Stimulated activated CD4-positive, alpha-beta T cell treated with anti-CD3 and anti-CD28 coated beads, Interleukin-15, amount 100 ng/mL, for 1 hour (primary cell): ENCODE measurements at places on chromosomes 12 and 14.

- no peak for DNase-seq
These were observed 259.7 kb upstream of the DCN start for GRCh38 chr12:91441993-91442952.

GRCh38 chr12:27988594-27989233 lies 16.2 kb upstream of the PTHLH start:
- no peak for DNase-seq

- DNase-seq, result no peak
These were observed 214.6 kb downstream of the PHETA1 start for GRCh38 chr12:111154147-111154834.

GRCh38 chr12:115383668-115384067 lies 699.7 kb upstream of the TBX3 start:
- no peak for DNase-seq

DNA sequence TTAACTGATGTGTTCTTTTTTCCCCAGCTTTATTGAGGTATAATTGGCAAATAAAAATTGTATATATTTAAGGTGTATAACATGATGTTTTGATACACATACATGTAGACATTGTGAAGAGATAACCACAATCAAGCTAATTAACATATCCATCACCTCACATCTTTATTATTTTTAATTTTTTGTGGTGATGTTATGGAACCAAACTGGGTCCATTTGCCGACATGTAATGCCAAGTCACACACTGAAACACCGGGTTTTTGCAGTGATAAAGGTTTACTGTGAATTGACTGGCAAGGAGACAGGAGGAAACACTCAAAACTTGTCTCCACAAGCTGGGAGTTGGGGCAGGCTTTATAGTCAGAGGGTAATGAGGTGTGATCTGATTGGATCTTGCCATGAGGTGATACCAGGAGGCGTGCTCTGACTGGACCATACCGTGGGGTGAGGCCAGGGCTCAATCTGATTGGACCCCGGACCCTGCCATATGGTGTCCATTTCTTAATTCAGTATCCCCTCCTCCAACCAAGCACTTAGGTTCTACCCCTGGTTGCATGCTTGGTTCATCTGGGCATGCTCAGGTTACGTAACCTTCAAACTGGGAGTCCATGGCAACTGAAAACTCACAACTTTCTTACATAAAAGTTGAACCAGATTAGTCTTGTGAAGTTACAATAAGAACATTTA lies 11.8 kb upstream of the WSCD2 start:
- DNase-seq, result no peak

DNA sequence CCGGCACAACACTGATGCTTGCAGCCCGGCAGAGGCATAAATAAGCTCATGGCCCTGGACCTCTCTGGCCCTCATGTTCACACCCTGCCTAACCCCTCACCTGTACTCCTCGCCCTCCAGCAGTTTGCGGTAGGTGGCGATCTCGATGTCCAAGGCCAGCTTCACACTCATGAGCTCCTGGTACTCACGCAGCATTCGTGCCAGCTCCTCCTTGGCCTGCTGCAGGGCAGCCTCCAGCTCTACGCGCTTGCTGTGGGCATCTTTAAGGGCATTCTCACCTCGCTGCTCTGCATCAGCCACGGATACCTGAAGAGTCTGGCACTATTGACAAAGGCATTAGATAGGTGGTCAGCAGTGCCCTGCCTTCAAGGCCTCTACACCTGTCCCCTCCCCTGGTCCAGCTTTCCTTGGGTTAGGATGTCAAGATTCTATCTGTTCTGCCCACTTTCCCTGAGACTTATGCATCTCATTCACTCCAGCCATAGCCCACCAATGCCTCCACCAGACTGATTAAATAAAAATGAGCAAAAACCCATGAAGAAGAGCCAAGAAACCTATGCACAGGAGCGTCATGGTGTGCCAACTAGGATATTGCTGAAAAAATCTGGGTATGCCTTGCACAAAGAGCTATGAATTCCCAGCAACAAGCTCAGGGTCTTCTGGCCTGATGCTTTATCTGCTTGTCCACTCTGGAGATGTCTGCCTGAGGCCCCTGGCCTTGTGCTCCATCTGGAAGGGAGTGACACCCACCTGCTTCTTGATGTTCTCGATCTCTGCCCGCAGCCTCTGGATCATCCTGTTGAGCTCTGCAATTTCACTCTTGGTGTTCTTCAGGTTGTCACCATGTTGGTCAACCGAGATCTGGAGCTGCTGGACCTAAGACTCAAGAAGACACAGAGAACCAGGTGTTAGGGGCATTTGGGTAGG lies 6.1 kb downstream of the KRT4 start:
- no peak for DNase-seq

DNA sequence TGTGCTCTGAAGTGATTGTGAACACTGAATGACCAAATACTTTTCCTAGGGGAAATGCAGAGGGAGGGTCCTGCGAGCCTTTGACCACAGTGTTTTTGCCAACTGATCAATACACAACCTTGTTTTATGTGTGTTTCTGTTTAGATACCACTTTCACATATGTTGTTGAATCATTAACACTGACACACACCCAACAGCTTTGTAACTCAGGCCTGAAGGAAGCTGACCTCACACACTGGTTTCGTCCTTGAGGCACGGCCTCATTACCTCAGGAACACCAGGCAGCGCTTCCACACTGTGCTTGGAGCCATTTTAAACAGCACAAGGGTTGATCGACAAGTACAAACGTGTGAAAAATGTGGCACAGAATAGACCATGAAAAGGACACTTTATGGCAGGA lies 60.0 kb downstream of the PPFIBP1 start:
- no peak for DNase-seq

DNA sequence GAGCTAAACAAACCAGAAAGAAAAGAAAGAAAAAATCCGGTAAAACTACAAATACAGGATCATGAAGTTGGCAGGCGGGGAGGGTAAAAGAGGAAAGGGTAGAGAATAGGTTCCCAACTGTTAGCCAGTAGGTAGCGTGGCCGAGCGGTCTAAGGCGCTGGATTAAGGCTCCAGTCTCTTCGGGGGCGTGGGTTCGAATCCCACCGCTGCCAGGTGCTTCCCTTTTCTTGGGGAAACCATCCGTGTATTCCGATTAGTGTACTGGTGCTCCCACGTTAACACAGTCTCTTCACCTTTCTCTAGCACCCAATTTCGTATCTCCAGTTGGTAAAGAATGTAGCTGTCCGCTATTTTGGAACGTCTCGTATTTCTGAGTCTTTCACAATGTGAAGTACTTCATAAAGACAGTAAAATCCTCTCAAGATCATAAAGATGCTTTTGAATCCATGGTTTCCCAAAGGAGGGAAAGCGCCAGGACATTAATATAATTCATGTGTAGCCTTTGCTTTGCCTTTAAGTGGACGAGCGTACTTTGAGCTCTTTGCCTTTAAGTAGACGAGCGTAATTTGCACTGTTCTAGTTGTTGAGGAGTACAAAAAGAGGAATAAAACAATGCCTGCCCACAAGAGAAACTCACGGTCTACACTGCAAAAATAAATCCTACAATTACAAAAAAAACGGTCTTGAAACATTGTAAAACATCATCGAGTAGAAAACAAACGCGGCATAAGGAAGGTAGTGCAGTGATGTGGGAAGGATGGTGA lies 19.0 kb upstream of the RNASE12 start:
- DNase-seq, result peak; percentile 45

- DNase-seq, result no peak
These were observed 12.4 kb downstream of the EIF2B1 start for GRCh38 chr12:123621101-123621500.

DNA sequence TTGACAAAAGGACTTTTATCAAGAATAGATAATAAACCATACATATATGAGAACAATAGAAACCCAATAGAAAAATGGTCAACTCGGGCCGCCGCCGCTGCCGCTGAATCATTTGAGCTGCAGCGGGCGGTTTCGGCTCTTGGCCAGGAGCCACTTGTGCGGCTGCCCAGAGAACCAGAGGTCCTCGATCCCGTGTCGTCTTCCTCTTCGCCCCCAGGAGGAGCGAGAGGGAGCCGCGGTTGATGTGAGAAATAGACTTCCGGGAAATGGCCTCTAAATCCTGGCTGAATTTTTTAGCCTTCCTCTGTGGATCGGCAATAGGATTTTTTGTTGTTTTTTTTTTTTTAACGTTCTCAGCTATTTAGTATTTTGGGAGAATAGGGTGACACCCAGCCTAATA lies 44.8 kb downstream of the CPSF6 start:
- DNase-seq, result no peak

GRCh38 chr12:108846290-108846701 lies 11.1 kb downstream of the SSH1 start:
- no peak for DNase-seq

DNA sequence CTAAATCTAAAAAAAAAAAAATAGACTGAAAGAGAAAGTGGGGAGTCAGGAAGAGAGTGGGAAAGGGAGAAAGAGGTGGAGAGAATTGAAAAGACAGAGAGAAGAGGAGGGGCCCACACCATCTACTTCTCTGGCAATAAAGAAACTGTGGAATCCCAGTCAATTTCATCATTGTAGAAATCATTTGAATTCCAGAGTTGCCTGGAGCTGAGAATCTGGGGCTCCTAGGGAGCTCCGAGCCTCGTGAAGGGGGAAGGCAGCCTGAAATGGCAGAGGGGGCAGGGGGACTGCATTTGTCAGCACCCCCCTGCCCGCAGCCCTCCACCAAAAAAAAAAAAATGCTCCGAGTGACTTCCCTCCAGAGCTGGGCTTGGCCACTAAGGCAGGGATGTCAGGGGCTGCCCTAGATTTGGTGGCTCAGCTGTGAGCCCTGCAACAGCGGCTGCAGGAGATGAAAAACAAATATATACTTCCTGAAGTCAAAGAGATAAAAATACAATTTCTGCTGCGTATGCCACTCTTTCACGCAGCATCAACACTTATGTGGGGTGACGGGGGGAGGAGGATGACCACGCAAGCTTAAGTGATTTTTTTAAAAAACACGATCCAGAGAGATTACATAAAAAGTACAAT lies 80.5 kb downstream of the BCL11B start:
- DNase-seq, result no peak

GRCh38 chr12:6205144-6205539 lies 4.9 kb downstream of the CD9 start:
- no peak for DNase-seq

GRCh38 chr12:62469704-62470103 lies 3.1 kb downstream of the MON2 start:
- no peak for DNase-seq

DNA sequence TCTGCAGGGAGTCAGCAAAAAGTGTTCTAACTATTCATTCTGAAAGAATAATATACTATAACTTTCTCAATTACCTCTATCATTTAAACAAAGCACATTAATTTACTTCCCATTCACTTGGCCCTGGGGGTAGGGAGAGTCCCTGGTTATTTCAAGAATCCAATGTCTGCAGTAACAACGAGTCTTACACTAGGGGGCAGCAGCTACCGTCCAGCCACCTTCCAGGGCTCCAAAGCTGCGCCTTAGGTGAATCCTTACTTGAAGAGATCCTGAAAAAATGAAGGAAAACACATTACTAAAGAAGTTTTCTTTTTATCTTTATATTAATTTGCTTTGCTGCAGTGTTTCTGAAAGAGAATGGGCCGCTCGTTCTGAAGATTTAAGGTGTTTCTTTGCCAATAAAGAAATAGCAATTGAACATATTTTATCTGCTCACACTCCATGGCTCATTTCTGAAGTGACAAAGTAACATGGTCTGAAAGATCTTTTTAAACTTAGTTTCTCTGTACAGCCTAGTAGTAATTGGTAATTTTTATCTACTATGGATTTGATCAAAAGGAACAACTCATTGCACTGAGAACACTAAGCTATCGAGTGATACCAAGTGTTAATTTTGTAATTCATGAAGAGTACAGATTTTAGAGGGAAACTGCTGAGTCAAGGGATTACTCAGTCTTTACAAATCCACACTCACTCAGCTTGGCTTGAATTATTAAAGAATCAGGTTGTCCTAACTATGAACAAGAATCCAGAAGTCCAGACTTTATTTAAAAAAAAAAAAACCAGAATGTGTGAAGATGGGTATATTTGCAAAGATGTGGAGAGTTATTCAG lies 27.6 kb downstream of the BHLHE41 start:
- peak; percentile 6 for DNase-seq

GRCh38 chr14:45083617-45083975 lies 320 bp upstream of the PRPF39 start:
- DNase-seq, result no peak

GRCh38 chr12:112046003-112046402 lies 32.8 kb downstream of the ERP29 start:
- DNase-seq, result no peak

GRCh38 chr14:81946834-81947798 lies 413.5 kb upstream of the SEL1L start:
- DNase-seq, result no peak

DNA sequence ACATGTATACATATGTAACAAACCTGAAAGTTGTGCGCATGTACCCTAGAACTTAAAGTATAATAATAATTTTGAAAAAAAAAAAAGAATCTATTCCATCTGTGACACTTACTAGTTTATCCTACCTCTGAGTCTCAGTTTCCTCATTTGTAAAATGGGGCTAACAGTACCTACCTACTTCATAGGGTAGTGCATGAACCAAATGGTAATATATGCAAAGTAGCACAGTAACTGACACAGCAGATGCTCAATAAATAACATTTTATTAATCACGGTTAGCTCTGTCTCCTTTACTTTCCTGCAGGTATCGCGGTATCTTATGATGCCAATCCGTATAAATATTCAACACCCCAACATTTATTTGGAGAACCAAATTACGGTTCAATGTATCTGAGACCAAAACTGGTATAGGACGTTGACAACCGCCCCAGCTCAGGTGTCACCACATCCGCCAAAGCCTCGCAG lies 703 bp downstream of the TMED10 start:
- no peak for DNase-seq

DNA sequence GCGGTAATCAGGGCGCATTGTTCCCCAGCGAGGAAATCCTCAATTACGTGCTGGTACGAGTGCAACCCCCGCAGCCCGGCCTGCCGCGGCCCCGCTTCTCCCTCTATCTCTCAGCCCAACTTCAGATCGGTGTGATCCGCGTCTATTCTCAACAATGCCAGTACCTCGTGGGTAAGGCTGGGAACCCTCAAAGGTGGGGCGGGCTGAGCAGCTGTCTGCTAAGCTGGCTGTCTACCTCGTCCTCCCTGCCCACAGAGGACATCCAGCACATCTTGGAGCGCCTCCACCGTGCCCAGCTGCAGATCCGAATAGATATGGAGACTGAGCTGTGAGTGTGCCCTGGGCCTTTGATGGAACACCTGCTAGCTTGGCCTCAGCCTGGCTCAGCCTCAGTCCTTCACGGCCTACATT lies 996 bp downstream of the REC8 start:
- DNase-seq, result no peak

DNA sequence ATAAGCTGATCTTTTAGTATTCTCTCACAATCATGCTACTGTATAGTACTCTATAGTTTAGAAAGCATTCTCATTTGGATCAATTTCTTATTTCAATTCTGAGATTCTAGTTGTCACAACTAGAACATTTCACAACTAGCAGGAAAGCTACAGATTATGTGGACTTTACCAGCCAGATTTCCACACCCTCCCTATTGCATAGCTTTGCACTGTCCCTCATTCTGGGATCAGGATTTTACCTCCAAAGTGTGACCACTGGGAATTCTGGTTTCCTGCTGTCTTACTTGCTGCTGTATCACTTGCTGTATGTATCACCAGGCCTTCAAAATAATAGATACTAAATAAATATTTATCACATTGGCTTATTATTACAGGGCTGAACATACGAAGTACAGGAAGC lies 10.2 kb upstream of the PELI2 start:
- DNase-seq, result no peak
